Posterior vena cava (tissue), 2 donors: ENCODE measurements at places on chromosomes 5 and 9. TPM values are rescaled to one million over a fixed set of nuclear protein-coding genes. Genes with fewer than 3 reads are reported as not detected.

DNA sequence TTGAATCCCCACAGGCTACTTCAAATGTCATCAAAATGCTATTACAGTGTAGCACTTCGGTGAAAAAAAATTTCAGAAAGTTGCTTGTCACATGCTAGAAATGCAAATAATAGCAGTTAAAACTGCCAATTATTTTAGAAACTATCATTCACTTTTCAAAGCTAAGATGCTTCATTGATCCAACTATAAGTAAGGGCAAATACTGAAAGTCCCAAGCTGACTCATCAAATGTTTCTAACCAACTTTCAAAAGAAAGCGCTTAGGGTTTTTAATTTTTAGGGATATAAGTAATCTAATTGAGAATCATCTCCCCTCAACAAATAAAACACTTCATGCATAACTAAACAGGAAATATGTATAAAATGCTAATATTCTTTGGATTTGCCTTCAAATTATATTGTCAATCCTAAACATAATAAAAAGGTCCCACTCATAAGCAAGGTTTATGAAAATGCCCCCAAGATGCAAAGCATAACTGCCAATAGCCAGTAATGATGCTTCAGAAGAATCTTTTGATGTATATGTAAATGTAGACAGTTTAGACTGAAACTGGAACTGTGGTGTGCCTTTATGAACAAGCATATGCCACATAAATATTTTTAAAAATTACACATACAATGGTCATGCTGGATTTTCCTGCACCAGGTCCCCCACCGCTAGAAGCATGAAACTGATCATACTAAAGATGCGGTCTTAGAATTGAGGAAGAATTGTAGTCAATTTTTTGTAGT, 12.2 kb downstream of the ACTL7A start:
- DNase-seq, result no peak

IFNB1 gene
- not detected for total RNA-seq

NOXA1 gene
- 2.0 TPM for total RNA-seq

CCDC192 gene
- not detected for total RNA-seq

GRCh38 chr9:115000217-115000639, 69.8 kb upstream of the TNFSF8 start:
- no peak for DNase-seq
